Activated CD8-positive, alpha-beta memory T cell treated with anti-CD3 and anti-CD28 coated beads for 1 hour (primary cell): ENCODE measurements at places on chromosomes 6 and 20.

- no peak for DNase-seq
Observed at GRCh38 chr6:30149858-30150550, 11.0 kb downstream of the TRIM10 start.

DNA sequence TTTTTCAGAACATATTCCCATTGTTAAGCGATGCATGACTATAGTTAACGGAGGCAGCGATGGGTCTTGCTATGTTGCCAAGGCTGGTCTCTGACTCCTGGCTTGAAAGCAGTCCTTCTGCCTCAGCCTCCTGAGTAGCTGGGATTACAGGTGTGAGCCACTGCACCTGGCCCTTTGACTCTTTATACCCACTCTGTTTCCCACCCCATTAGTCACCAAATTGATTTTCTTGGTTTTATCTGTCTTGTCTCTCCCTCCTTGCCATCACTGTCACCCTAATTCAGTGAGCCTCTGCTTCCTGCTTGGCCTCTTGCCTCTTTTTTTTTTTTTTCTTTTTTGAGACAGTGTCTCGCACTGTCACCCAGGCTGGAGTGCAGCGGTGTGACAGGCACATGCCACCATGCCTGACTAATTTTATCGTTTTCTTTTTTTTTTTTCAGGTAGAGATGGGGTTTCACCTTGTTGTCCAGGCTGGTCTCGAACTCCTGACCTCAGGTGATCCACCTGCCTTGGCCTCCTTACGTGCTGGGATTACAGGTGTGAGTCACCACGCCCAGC, 31.3 kb downstream of the ZFAND3 start:
- no peak for DNase-seq

DNA sequence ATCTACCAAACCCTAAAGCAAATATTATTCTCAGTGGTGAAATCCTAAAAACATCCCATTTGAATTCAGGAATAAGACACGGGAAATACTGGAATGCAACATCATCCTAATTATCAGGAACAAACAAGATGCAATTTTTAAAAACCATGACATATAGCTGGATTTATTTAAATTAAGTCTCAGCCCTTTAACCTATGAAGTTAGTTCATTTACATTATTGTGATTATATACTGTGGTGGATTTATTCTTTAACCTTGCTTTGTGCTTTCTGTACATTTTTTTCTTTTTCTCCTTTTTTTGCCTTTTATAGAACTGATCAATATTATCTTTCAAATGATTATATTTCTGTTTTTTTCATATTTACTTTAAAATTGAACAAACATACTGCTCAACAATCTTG, 59.8 kb upstream of the ARMC2 start:
- no peak for DNase-seq

- no peak for DNase-seq
Observed at GRCh38 chr6:119314885-119315272, 34.7 kb downstream of the MAN1A1 start.

DNA sequence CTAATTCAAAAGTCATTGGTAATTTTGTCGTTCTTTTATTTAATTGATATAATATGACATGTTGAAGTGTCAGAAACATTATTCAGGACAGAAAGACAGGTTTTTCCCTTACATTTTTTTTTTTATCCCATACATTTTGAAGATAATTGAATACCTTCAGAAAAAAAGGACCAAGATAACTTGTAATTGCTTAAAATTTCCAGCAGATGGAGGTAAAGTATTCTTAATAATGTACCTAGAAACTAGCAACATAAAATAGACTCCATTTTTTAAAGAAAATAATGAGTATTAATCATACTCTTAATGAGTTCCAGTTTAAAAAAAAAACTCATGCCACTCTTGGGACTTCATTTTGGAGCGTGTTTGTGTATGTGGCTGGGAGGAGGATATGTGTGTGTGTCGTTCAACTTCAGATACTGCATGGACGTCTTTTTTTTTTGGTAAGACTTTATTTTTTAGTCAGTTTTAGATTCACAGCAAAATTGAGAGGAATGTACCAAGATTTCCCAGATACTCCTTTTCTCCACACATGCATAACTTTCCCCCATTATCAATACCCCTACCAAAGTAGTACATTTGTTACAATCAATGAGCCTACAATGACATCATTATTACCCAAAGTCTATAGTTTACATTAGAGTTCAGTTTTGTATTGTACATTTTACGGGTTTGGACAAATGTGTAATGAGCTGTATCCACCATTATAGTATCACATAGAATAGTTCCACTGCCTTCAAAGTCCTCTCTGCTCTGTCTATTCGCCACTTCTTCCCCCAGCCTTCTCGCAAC, 79.4 kb downstream of the ROS1 start:
- no peak for DNase-seq

GRCh38 chr20:41329435-41330342, 10.9 kb upstream of the LPIN3 start:
- peak; percentile 40 for DNase-seq

GRCh38 chr20:43799150-43799711, 72.4 kb upstream of the GTSF1L start:
- DNase-seq: no peak

GRCh38 chr6:116511424-116512110, at the start of gene CALHM5:
Gene CALHM5, plus strand, starts transcription at chr6:116511639. Its CDS starts 58 bp downstream, at chr6:116511697.
- DNase-seq: no peak

DNA sequence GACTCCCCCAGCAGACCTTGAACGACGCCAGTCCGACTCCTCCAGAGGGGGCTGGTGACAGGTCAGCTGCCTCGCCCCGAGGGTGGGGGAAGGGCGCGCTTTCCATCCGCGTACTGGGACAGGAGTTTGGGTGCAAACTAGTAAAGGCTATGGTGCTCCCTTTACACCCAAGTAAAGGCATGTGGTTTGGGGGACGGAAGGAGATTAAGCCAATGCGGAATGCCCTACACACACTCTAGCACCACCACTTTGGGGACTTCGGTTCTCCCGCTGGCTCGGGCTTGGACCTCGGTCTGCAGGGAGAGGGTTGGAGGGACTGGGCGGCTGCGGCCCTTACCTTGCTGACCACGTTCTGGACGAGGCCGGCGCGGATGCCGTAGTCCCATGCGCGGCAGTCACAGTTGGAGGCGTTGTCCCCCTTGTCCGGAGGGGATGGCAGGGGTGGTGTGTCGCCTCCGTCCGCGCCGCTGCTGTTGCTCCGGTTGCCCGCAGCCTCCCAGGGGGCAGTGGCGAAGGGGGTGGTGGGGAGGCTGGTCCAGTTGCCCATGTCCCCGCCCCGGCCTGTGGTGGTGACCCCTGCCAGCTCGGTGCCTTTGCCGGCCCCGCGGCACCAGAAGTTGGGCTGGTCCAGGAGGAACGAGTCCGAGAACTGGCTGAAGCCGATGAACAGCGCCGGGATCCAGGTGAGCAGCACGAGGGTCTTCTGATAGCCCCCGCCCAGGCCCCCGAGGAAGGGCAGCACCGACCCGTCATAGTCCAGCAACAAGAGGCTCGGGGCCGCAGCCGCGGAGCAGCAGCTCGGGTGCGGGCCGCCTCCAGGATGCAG, 1.1 kb downstream of the SLC22A23 start:
- no peak for DNase-seq

- no peak for DNase-seq
Observed at GRCh38 chr6:163808871-163809270, 394.4 kb downstream of the QKI start.

- DNase-seq: no peak
Observed at GRCh38 chr20:46300281-46300680, 8.0 kb downstream of the CDH22 start.

- no peak for DNase-seq
Observed at GRCh38 chr20:31711179-31712111, 11.2 kb downstream of the BCL2L1 start.

GRCh38 chr6:96520171-96521115, 1.2 kb upstream of the UFL1 start:
- no peak for DNase-seq

DNA sequence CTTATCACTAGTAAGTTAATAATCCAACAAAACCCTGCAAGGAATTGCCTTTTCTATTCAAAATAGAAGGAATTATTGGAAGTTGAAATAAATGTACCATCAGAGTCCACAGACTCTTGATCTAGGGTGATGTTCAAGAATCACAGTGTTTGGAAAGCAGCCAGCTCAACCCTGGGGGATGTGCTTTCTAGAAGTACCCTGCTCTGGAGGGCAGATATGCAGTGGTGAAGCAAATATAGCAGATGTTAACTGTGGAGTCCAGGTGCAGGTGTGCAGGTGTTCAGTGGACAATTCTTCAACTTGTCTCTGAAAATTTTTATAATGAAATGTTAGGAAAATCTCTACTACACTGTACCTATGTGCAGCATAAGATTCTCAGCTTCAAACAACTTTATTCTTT, 9.1 kb upstream of the INSM1 start:
- no peak for DNase-seq

DNA sequence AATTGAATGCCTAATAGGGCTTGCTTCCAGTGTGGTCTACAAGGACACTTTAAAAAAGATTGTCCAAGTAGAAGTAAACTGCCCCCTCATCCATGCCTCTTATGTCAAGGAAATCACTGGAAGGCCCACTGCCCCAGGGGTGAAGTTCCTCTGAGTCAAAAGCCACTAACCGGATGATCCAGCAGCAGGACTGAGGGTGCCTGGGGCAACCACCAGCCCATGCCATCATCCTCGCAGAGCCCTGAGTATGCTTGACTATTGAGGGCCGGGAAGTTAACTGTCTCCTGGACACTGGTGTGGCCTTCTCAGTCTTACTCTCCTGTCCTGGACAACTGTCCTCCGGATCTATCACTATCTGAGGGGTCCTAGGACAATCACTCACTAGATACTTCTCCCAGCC, 411.5 kb downstream of the TENT5A start:
- no peak for DNase-seq

DNA sequence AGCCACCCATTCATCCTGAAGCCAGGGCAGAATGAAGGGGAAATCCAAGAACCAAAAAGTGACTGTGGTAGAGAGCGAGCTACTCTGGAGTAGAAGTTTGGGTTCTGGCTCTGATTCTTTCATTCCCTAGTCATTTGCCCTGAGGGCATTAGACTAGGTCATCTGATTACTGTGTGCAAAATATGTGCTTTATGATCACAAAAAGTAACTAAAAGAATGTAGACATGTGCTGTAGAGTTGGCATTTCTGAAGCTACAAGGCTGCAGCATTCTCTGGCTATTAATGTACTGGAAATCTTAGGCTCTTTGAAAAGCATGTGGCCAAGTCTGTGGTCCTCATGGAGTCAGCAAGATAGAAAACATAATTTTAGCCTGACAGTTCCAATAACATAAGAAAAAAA, 94.2 kb downstream of the TBC1D7 start:
- no peak for DNase-seq

GRCh38 chr6:37516076-37516919, 16.6 kb upstream of the CCDC167 start:
- DNase-seq: peak; percentile 67

DNA sequence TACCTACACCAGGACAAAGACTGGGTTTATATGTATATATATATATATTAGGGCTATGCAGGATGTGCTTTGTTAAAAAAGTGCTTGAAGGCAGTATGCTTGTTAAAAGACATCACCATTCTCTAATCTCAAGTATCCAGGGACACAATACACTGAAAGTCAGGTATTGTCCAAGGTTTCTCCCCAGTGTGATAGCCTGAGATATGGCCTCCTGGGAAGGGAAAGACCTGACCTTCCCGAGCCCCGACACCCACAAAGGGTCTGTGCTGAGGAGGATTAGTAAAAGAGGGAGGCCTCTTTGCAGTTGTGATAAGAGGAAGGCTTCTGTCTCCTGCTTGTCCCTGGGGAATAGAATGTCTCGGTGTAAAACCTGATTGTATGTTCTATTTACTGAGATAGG, 156.9 kb downstream of the GPX5 start:
- no peak for DNase-seq

DNA sequence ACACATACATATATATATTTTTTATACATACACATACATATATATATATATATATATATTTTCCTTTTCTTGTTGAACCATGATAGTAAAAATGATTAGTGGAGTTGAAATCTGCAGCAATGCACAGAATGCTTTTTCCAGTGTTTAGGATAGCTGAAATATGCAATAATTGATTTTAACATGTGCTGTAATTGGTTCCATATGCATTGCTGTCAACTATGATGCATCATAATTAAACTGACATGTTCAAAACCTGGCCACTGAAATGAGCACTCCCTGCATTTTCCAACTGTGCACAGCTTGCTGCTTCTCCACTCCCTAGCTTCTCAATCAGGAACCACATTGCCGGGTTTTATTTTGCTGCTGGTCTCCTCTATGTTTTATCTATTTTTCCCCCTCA, 358.3 kb downstream of the PAX1 start:
- no peak for DNase-seq

DNA sequence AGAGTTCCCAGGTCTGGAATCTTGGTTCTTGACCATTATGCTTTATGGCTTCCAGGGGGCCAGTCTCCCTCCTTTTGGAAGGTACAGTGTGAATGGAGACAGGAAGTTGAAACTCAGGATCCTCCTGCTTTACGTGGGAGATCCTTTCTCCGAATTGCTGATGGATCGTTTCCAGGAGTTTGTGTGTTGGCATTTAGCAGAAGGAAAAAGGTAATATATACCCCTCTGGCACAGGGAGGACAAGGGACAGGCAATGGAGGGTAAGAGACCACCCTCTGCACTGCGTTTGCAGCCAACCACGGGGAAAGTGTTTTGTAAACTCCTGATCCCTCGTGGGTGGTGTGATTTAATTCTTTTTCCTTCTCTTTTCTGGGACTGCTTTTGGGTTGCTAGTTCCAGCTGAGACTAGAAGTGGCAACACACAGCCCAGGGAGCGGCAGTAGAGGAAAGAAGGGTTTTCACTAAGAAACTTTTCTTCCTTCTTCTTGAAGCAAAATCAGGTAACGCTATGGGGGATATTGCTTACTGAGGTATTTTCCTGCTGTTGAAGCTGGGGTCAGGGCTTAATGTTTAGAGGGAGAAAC, 257.6 kb upstream of the SUPT3H start:
- no peak for DNase-seq

DNA sequence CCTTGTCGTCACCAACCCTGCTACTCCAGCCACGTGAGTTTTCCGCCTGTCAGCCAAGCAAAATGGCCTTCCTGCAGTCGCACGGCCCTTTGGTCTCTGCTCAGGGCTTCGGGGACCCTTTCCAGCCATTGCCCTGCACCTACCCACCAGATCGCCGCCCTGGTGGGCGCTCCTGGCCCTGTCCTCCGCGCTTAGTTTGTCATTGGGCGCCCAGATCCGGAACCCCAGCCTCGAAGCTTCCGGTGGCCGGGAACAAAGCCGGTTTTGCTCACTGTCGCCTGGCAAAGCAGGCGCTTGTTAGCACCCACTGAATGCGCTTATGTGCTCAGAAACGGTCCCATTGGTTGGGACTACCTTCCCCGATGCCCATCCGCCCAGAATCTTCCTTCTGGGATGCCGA, 536 bp downstream of the ZFP57 start:
- DNase-seq: no peak

- no peak for DNase-seq
Observed at GRCh38 chr6:132491303-132491702, 21.6 kb downstream of the STX7 start.

DNA sequence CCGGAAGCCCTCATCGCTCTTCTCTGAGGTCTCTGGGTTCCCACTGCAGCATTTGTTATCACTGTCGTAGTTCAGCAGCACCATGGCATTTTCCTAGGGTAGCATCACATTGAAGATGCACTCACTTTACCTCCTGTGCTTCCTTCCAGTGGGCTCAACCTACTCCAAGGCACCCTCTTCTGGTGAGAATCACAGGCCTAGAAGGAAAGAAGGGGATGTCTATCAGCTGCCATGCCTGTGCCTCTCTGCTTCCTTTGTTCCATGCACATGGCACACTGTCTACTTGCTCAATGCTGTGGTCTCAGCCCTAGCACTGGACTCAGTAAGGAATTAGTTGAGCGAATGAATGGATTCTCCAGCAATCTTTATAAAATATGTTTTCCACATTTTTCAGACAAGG, 22.6 kb downstream of the CST4 start:
- DNase-seq: no peak
